ENCODE measurements at places on chromosomes 7 and 10.

DNA sequence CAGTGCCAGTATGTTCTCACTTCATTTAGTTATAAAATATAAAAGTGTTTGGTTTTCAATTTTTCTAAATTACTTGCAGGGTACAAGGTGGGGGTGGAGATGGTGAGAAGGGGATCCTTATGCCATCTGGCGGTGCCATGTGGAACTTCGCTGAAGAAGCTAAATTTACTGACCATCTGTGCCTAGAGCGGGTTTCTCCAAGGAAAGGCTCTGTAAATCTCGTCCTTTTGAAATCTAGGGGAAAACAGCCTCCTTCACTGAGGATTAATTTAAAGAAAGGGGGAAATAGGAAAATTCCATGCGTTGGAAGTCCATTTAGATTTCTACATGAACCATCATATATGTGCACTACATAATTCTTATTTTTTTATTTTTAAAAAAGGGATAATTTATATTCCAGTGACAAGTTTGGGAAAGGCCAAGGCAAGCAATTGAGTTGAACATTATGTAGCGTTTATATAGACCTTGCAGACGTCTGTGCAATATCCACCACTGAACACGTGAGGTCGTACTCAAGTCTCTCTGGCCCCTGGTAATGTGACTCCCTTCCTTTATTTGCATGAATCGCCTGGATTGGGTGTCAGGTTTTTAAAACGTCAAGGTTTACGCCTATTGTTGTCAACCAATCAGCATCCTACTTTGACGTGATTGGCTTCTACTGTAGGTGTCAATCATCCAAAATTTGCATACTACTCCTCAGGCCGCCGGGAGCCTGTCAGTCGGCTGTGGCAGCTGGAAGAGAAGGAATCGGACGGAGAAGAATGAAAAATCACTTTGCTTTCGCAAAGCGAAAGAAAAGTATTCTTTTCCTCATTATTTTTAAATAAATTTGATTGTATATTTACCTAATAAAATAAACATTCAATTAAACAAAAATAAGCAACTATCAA, 297.1 kb upstream of the NFE2L3 start:
- DNase-seq, result no peak

- DNase-seq, result no peak
Observed at GRCh38 chr7:108145401-108145800, 15.2 kb upstream of the LAMB4 start.

- peak; percentile 42 for DNase-seq
Observed at GRCh38 chr10:77877441-77878344, 48.9 kb downstream of the DLG5 start.

GRCh38 chr10:48798481-48799254, 114.0 kb downstream of the WDFY4 start:
- no peak for DNase-seq

DNA sequence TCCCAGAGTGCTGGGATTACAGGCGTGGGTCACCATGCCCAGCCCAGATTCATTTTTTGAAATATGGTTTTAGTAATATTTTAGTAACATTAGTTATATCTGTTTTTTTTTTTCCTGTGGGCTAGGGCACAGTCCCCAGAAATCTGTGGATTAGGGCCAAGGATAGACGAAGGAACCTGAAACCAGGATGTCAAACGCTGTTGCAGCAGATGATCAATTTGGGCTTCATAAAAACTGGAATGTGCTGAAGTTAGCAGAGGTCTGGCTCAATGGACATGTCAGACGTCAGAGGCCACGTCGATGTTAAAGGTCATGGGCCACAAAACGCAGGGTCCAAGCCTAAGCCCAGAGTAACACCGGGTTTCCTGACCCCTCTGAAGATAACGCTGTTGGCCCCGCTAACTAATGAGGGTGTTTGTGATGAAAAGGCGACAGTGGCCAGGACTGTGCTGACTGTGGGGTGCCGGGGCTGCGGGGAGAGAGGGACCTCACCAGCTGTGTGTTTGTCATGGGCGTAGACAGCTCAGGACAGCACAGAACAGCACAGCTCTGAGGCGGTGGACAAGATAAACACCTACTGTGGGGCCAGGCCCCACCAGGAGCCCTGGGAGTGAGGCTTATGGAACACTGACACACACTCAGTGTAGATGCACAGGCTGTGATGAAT, 23.8 kb upstream of the GTPBP4 start:
- DNase-seq, result no peak

- DNase-seq, result peak; percentile 59
Observed at GRCh38 chr10:67763499-67764011, 67.6 kb upstream of the CTNNA3 start.

GRCh38 chr10:124649214-124649613, 95.0 kb downstream of the FAM53B start:
- DNase-seq, result no peak

GRCh38 chr10:111709603-111710002, 474.0 kb downstream of the GPAM start:
- DNase-seq, result no peak

- DNase-seq, result no peak
Observed at GRCh38 chr7:16592395-16592794, 53.2 kb downstream of the ANKMY2 start.

GRCh38 chr10:9621216-9621615, 1396.5 kb upstream of the CELF2 start:
- DNase-seq, result no peak

GRCh38 chr7:123939784-123940183, 14.7 kb downstream of the SPAM1 start:
- no peak for DNase-seq

DNA sequence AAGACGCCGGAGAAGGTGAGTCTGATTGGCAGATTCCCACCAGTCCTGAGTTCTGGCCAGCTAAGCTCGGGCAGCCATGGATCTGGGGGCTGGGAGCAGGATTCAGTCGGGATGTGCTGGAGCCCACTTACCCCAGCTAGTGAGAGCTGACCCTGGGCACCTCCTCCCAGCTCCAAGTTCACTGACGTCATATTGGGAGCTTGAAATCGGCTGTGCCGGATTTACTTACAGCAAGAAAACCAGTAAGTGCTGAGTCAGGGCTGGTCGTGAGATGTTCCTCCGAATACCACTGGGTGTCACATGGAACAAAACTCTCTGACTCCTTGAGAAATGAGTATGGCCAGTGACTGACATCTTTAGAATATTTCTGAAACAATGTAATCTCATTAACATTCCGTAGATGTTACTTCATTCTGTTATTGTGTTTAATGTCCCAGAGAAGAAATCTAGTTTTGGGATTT, 621.2 kb downstream of the SDK1 start:
- DNase-seq, result no peak

DNA sequence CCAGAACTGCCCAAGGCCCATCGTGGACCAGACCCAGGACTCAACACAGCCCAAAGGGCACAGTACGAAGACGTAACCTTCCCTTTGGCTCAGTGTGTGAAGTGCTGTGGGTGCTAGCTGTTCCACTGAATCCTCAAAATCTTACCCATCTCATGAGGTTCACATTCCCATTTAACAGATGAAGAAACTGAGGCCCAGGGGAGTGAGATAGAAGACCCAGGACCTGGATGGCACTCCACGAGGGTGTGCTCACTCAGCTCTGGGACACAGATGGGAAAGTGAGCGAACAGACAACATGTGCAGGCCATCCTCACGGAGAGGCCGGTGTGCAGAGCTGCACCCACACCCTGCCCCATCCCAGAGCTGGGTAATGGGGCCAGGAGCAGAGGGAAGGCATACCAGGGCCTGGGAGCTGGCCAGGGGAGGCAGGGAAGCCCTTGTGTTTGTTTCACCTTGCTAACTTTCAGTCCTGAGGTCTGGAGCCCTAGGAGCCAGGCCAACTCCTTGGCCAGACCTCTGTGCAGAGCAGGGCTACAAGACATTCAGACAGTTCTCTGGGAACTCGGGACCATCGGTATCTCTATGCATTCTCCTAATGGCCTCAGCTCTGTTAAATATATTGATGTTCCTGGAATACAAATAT, 100.3 kb upstream of the ZMIZ1 start:
- no peak for DNase-seq

GRCh38 chr10:20975236-20975635, 78.1 kb upstream of the NEBL start:
- DNase-seq, result no peak

DNA sequence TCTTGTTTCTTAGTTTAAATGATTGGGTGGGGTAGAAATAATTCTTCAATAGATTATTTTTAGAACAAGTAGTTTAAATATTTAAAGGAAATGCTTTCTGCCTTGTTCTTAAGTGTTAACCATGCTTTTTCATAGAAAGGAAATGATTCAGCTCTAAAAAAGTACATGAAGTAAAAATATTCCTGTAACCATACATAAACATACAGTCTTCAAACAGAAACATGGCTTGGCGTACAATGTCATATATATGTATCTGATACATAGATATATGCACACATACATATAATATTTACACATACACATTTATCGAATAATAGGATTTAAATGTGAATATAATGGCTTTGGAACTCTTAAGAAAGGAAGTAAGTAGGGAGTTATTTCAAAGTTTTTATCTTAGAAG, 84.4 kb downstream of the RUNDC3B start:
- no peak for DNase-seq

DNA sequence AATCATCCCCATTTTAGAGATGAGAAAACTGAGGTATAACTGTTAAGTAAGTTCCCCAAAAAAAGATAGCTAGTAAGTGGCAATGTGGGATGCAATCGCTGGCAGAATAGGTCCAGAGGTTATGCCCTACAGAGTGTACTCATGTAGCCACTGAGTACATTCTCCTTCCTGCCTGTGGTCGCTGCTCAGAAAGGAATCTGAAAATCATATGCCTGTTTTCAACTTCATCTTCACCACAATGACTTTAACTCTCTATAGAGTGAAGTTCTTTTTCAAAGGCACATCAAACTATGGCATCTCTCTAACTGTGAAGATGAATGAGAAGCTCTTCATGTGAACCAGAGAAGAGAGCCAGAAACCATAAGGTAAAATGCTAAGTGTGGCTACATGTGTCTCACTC, 162.2 kb upstream of the SLC25A13 start:
- no peak for DNase-seq

DNA sequence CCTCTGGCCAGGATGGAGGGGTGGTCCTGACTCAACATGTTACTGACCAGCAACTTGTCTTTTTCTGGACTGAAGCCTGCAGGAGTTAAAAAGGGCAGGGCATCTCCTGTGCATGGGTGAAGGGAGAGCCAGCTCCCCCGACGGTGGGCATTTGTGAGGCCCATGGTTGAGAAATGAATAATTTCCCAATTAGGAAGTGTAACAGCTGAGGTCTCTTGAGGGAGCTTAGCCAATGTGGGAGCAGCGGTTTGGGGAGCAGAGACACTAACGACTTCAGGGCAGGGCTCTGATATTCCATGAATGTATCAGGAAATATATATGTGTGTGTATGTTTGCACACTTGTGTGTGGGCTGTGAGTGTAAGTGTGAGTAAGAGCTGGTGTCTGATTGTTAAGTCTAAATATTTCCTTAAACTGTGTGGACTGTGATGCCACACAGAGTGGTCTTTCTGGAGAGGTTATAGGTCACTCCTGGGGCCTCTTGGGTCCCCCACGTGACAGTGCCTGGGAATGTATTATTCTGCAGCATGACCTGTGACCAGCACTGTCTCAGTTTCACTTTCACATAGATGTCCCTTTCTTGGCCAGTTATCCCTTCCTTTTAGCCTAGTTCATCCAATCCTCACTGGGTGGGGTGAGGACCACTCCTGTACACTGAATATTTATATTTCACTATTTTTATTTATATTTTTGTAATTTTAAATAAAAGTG, 6.0 kb downstream of the PLAU start:
- no peak for DNase-seq

All from stimulated activated CD8-positive, alpha-beta memory T cell treated with anti-CD3 and anti-CD28 coated beads, Interleukin-4, amount 100 ng/mL, for 4 hours (primary cell).